ENCODE measurements at places on chromosomes 7 and 10. TPM values are rescaled to one million over a fixed set of nuclear protein-coding genes. Genes with fewer than 3 reads are reported as not detected.

Gene MMP21
- total RNA-seq: not detected

Gene FKBP6
- total RNA-seq: not detected

Gene AZGP1
- total RNA-seq: under 0.01 TPM

Gene FAM237B
- total RNA-seq: not detected

Gene SLC26A3
- total RNA-seq: not detected

Gene C7orf57
- total RNA-seq: not detected

Gene UPK3BL1
- total RNA-seq: 8.7 TPM

Gene AKR1C8
- not detected for total RNA-seq

Gene GPC2
- 1.8 TPM for total RNA-seq

Gene C10orf105
- not detected for total RNA-seq

Gene TMEM176A
- total RNA-seq: 0.15 TPM

Gene EMX2
- not detected for total RNA-seq

Gene NKX1-2
- total RNA-seq: not detected

Gene CASTOR2
- 11.1 TPM for total RNA-seq

Gene DNAH11
- total RNA-seq: under 0.01 TPM

Gene ITPRID1
- not detected for total RNA-seq
